Calu3 (cell line): ENCODE measurements at places on chromosomes 2 and 18. TPM values are rescaled to one million over a fixed set of nuclear protein-coding genes. Genes with fewer than 3 reads are reported as not detected.

GRCh38 chr2:102010902-102011301 is 19.1 kb downstream of the IL1R2 start:
- DNase-seq: no peak

Gene RAB6C
- total RNA-seq: not detected in 2 replicates

Gene SLC8A1
- 0.05 and 0.10 TPM in 2 replicates for total RNA-seq

GRCh38 chr2:237298151-237299118 is 115.5 kb downstream of the COL6A3 start:
- DNase-seq: peak; percentile 71

DNA sequence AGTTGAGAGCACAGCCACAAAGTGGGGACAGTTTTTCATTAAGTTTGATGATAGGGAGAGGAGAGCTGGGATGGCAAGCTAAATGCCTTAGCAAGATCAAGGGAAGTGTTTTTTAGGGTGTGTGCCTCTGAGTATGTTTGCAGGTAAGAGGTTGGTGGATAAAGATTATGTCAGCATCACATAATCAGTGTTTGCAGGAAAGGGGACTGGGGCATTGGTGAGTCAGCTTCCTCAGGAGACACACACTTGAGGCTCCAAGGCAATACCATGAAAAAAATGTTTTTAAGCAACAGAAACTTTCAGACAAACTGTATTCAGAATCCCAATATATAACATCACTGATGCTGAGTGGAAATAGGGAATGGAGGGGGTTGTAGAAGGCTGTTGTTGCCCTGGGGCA is 25.4 kb upstream of the DTNB start:
- DNase-seq: no peak

- DNase-seq: no peak
Observed at GRCh38 chr2:46531863-46532262, 52.5 kb downstream of the TMEM247 start.

Gene CHRNG
- not detected in 2 replicates for total RNA-seq

DNA sequence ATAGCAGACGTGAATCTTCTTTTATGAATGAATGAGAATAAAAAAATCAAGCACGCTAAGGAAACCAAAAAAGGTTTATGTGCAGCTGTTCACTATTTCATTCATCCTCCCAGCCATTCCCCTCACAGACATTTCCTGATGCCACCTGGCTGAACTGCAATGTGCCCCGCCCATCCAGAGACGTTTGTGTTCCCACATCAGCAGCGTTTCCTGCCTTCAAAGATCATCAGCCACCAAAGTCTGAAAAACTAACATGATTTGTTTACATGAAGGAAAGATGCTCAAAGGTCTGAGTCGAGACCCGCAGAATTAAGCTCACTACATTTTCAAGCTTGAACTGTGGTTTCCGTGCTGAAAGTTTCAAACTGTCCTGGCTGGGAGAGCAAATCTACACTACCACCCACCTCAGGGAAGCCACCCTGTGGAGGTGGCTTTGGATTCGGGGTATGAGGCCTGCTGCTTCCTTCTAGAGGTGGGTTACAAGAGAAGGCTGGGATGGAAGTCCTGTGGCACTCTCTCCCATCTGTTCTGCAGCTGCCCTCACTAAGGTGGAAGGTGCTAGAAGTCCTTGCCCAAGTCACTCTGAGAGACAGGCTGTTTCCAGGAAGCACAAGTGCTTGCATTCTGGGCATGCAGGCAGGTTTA is 201.3 kb upstream of the OSR1 start:
- DNase-seq: peak; percentile 27
